T-helper 2 cell (primary cell): ENCODE measurements at places on chromosomes 1 and 21.

DNA sequence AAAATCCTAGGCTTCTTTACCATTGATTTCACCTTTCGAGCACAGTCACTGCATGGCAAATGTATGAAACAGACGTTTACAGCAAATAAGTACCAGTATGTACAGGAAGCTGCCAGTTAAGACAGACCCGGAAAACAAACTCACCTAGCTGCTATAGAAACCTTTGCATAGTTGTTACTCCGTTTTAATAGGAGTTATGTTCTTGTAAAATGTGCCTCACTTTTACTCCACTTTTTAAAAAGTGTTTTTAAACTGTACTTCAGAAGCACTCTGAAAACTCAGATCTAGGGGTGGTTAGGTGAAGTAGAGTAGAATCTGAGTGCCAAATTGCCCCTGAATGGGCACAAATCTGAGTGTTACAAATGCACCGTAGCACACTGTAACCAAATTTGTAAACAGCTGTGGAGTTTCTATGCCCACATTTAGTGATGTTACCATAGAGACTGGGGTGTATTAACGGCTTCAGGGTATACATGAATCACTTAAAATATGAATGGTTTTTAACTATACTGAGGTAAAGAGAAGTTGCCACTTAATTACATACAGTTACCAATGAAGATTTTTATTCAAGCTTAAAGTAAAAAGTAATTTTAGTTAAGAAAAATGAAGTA is 30.7 kb downstream of the CNIH4 start:
- DNase-seq = no peak

DNA sequence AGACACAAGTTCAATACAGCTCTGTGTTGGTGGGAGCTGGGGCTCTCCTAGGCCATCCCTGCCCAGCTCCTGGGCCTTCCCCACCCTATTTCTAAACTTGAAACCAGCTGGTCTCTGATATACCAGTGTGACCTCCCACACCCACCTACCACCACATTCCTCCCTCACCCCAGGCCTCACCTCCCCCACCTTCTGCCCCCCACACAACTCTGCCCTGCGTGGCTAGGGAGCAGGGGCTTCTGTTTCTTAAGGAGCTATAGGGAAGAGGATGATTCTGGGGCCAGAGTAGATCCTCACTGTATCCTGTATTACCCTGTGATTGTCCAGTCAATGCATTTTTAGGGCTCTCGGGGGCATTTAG is 16.5 kb downstream of the NES start:
- no peak for DNase-seq

- no peak for DNase-seq
These were observed 25.3 kb downstream of the KNCN start for GRCh38 chr1:46526013-46526690.

- no peak for DNase-seq
These were observed 69.8 kb upstream of the FAM3B start for GRCh38 chr21:41246808-41247207.

DNA sequence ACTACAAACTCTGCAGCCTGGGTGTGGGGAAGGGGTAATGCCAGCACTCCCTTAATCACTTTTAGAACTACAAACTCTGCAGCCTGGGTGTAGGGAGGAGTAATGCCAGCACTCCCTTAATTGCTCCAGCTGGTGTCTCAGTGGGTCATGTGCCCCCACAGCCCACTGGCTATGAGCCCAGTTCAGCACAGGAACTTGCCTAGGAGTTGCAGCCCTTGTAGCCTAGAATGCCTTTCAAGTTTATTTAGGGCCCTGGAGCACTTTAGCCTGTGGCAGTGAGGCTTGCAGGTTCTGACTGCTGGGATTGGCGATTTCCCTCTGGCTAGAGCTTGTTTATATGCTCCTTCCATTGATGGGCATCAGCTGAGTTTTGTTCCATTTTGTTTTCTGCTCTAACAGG is 17.1 kb downstream of the VN1R5 start:
- DNase-seq = no peak

DNA sequence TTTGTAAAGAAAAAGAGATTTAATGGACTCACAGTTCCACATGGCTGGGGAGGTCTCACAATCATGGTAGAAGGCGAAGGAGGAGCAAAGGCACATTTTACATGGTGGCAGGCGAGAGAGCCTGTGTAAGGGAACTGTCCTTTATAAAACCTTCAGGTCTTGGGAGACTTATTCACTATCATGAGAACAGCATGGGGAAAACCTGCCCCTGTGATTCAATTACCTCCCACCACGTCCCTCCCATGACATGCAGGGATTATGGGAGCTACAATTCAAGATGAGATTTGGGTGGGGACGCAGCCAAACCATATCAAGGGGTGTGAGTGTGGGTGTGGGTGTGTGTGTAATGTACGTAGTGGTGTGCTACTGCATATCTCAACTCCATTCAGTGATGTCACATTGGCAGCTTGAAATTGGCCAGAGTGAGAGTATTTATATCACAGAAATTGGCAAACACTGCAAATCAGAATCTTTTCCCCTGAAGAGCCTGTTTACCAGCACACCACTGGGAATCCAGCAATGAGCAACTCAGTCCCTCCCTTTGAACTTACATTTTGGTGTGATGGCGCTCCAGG is 5.4 kb downstream of the ARHGEF10L start:
- no peak for DNase-seq

DNA sequence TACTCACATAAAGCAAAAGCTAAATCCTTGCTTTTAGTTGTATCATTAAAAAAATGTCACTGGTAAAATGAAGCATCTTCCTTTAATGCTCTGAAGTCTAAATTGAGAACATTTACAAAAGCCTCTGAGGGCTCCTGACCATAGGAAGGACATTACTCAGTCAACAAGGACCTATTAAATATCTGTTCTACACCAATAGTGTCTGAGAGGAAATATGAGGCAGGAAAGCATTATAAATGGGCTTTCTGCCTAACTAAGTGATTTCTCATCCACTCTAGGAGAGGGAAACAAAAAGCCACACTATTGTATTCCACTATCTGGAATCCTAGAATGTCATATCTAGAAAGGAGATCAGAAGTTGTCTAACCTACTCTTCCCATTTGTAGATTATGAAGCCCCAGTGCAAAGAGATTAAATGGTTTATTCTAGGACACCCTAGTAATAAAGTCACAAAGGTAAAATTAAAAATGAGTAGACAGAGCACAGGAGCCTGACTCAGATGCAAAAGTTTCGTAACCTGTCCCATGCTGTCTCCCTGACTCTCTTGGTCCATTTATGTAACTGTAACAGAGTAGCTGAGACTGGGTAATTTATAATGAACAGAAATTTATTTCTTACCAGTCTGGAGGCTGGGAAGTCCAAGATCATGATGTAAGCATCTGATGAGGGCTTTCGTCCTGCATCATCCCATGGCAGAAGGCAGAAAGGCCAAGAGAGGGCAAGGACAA is 17.6 kb downstream of the RGS1 start:
- DNase-seq = no peak

DNA sequence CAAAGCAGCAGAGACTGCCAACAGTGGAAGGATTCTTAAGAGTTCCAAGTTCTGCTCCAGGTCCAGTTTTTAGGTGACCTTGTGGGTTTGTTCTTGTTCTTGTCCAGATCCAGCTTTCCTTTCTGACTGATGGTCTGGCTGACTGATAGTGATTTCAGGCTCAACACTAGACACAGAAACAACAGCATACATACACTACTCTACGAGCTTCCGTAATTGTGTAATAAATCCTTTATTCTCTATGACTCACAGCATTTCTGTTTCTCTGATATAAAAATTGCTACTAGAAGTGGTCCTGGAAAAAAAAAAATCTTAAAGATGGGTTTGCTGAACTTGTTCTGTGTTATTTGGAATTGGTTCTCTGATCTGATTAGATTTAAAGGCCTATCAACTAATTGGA is 62.2 kb upstream of the PTCH2 start:
- DNase-seq = no peak

DNA sequence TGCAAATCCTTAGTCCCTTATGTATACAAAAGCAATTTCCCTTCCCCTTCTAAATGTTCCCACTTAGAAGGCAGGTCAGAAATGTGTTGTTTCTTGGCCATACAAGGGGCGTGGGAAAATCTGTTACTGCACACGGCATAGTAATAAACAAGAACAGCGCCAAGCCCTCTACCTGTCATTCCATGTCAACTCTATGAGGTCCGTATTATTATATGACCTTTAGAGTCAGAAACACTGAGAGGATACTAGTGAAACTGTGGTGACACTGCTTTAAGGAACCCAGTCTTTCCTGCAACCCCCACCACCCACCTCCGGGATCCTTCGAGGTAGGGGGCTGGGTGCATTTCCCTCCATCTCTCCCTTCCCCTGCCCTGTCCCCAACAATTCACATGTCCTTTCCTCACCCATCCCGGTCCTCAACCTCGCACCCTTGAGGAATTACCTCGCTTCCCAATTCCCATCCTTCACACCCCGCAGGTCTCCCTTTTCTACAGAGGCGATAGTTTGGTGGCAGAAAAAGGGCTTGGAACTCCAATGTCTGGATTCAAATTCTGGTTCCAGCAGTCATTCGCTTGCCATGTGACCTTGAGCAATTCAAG is 647 bp downstream of the SDHB start:
- no peak for DNase-seq

DNA sequence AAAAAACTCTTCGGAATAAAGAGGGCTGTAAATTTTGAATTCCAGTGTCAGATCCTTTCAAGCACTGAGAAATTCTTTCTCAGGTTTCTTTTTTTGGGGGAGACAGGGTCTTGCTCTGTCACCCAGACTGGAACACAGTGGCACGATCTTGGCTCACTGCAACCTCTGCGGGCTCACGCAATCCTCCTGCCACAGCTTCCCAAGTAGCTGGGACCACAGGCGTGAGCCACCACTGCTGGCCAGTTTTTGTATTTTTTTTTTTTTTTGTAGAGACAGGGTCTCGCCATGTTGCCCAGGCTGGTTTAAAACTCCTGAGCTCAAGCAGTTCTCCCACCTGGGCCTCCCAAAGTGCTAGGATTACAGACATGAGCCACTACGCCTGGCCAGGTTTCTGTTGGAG is 34.8 kb upstream of the EPHA8 start:
- DNase-seq = no peak

GRCh38 chr1:8925960-8926359 is 19.7 kb upstream of the CA6 start:
- DNase-seq = no peak

DNA sequence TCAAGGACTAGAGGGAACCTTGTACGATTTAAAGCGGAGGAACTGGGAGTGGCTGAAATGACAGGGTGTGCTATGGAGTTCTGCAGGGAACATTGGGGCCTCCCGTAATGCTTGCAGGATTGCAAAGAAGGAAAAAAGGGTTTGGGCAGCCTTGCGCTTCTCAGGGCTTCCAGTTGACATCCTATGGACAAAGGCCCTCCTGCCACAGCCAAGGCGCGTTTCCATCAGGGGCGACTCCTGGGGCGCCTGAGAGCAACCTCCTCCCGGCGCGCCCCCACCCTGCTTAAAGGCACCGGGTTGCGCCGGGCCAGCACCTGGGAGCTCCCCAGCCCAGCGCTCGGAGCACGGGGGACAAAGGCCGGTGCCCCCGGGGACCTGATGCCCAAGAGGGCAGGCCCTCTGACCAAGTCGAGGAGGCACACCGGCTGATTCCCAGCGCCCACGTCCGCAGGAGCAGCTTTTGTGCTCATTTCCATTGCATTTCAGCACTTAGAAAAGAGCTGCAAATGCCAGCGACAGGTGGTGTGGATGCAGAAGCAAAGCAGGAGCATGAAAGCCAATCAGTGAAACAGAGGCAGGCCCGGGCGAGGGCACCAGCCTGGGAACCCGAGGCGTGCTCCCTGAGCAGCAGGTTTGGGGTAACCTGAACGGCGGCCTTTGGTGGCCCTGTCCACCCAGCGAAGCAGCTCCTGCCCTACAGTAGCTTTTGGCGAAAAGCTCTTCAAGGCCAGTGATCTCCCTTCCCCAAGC is 17.6 kb upstream of the RNF187 start:
- no peak for DNase-seq

- DNase-seq = no peak
These were observed 33.3 kb downstream of the PTPRF start for GRCh38 chr1:43563876-43564539.
